ENCODE measurements at places on chromosomes 16 and 17.
A peak's percentile ranks its signal among the peaks of the same experiment; 100 is the strongest.

GRCh38 chr16:88867581-88868246 is 1.3 kb upstream of the PABPN1L start:
- DNase-seq: no peak

- DNase-seq: no peak
Measured at GRCh38 chr17:73613271-73614233, 30.7 kb downstream of the SDK2 start.

- no peak for DNase-seq
Measured at GRCh38 chr17:12815642-12816141, 26.4 kb downstream of the ARHGAP44 start.

DNA sequence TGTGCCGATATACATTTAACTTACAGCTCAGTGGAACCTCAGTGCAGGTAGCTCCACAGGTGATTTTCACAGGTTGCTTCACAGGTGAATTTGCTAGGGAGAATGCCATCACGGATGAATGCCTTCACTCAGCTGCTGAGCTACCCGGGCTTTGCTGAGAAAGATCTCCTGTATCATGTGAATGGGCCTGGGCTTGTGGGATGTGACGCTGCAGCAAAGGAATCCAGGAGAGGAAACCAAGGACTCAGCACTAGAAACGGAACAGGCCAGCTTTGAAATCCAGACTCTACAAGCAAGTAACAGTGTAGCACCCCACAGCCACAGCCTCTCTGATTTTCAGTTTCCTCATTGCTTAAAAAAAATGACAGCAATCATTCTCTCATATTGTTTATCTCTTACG is 271.4 kb upstream of the MAF start:
- DNase-seq: no peak

GRCh38 chr16:22641131-22641628 is 130.5 kb downstream of the NPIPB5 start:
- peak; percentile 37 for DNase-seq

GRCh38 chr17:37429453-37429852 is 22.8 kb downstream of the TADA2A start:
- no peak for DNase-seq

GRCh38 chr16:10466861-10467260 is 81.0 kb downstream of the ATF7IP2 start:
- peak; percentile 79 for DNase-seq

DNA sequence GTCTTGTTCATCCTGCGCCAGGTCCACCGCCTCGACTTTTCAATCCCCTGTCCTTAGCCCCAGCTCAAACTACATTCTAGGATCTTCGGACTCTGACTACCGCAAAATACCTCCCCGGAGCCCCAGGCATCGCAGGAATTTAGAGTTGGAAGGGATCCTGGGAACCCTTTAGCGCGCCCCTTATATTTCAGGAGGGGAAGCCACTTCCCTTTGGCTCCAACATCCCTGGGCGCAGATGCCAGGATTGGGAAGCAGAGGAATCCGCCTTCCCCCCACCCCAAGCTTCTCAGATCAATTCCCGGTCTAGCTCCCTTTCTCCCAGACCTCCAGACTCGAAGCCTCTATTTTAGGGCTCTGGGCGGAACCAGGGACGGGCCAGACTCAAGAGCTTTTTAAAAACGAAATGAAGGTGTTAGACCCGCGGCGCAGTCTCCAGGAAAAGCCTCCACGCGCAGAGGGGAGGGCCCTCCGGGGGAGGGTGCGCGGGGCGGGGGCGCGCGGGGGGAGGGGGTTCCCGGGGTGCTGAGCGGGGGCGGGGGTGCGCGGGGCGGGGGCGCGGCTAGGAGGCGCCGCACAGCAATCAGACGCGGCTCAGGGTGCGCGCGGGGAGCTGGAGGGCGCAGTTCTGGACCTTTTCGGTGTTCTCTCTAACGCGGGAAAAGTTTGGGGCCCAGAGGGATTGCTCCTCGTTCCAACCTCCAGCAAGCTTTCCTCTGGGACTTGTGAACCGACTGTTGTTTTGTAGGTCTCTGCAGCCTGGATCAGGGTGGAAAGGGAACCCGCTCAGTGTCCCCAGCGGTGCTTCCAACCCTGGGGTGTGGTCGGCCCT is 1.6 kb downstream of the AHSP start:
- no peak for DNase-seq

- DNase-seq: peak; percentile 77
Measured at GRCh38 chr17:521561-522325, 169.1 kb upstream of the RPH3AL start.

- no peak for DNase-seq
Measured at GRCh38 chr16:70743791-70744190, 57.2 kb downstream of the VAC14 start.

Measured in amniotic epithelial cell (primary cell).